CD14-positive monocyte (primary cell): ENCODE measurements at places on chromosomes 13 and 19.

DNA sequence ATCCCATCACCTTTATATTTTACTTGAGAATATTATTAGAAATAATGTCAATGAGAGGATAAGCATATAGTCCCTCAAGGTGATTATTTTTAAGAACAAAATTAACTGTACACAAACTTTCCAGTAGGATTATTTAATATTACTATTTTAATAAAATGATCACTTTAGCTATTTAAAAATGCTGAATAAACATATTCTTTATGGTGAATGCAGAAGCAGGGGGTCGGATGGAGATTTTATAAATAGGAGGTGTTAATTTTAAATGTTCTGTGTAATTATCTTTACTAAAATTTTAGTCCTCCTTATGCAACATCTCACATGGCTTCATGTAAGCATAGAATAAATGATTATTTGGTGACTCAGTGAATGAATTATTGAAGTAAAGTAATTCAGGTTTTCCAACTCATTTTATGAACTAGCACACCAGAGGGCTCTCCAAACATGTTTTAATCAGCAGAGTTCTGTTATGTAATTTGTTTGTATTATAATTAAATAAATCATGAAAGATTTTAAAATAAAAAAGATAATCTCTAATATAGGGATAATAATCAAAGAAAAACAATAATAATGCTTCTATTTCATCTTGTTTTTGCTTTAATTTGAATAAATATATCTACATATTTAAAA is 1635.2 kb downstream of the EFNB2 start:
- no peak for DNase-seq

- no peak for DNase-seq
These were observed 20.2 kb downstream of the KCTD12 start for GRCh38 chr13:76865996-76866503.

DNA sequence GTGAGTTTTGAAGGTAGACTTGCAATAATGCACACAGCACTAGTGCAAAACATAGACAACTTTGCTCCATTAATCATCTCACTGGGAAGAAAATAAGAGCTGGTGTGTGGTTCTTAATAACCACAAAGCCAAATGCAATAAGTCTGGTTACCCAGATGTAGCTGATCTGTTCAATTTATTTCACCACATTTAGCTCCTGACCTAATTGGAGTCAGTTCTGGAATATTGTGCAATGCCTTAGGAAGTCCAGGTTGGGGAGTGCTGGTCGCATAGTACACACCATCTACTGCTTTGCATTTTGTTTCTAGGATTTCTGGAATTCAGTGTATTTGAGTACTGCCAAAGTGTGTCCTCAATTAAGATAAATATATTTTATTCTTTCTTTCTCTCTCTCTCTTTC is 483.3 kb upstream of the SPRY2 start:
- no peak for DNase-seq

DNA sequence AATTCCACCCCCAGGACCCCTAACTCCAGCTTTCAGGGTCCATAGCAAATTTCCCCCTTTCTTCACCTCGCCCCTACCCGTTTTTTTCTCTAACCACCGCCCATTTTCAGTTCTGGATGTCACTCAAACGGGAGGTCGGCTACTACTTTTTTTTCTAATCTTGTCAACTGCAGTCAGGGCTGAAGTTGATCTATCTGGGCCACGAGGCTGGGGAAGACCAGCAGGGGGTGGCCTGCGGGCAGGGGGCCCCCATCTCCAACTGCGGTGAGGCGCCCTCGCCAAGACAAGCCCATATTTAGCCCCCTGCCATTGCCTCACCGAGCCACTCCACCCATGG is 748 bp downstream of the LHFPL6 start:
- no peak for DNase-seq

- no peak for DNase-seq
These were observed 20.2 kb downstream of the ATP8A2 start for GRCh38 chr13:25391932-25392331.

DNA sequence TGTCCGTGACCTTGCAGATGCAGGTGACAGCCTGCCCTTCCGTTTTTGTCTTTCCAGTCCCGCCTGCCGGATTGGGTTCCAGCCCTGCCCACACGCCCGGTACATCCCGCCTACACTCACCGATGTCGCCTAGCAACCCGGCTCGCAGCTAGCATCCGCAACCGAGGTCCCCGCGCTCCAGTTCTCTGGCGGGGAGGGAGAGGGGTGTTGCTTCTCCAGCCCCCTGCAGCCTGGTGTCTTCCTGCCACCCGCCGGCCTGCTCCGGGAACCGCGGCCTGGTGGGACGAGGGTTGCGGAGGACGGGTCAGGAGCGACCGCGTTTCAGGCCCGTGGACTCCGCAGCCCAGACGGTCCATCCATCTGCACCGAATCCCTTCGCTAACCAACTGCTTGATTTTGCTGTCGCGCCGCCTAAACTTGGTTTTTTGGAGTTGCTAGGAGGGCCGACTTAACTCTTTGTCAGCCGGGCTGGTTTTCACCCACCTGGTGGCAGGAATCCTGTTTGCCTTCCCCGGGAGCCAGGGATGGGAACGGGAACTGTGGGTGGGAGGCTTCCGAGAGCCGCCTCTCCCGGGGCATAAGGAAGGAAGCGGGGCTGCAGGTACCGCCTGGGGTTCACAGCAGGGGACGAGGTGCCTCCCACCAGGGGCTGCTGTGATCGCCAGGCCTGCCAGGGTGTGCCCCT is 15.4 kb upstream of the MATK start:
- DNase-seq: no peak

GRCh38 chr19:32471095-32471494 is 65.5 kb downstream of the DPY19L3 start:
- no peak for DNase-seq

- no peak for DNase-seq
These were observed 32.5 kb downstream of the FGF14 start for GRCh38 chr13:102369302-102369701.

DNA sequence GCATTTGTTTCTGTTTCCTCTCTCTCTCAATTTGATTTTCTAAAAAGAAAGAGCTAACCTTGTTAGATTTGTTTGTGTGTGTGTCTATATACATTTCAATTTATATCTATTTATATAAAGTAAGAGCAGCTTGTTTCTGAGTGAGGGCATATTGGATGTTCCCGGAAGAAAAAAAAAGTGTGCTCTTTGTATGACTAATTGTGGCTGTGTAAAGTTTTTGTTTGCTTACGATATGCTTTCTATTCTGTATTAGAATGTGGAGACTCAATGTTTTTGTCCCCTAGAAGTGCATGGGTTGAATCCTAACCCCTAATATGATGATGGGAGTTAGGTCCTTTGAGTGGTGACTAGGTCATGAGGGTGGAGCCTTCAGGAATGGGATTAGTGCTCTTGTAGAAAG is 66.6 kb upstream of the C1QTNF9B start:
- DNase-seq: no peak

DNA sequence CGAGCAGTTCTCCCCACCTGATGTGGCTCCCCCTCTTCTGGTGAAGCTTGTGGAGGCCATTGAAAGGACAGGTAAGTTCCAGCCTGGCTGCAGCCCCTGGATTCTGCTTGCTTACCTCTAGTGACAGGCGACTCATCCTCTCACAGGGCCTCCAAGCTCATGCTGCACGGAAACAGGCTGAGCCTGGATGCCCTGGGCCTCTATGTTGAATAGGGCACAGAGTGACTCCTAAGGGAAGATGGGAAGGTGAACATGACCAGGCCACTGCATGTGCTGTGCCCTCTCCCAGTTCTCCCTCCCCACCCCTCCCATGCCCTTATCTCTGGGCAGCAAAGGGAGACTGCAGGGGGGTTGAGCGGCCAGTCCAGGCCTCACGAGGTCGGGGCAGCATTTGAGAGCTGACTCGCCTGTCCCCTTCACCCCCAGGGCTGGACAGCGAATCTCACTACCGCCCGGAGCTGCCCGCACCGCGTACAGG is 7.6 kb downstream of the PIK3R2 start:
- no peak for DNase-seq

- DNase-seq: peak; percentile 27
These were observed 6.7 kb downstream of the TPT1 start for GRCh38 chr13:45333977-45334922.

DNA sequence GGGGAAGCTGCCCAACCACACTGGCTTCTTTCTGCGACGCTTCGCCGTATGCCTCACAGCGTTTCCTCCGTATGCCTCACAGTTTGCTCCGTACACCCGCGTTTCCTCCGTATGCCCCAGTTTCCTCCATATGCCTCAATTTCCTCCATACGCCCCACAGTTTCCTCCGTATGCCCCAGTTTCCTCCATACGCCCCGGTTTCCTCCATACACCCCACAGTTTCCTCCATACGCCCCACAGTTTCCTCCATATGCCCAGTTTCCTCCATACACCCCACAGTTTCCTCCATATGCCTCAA is 22.6 kb downstream of the GAS6 start:
- DNase-seq: no peak

DNA sequence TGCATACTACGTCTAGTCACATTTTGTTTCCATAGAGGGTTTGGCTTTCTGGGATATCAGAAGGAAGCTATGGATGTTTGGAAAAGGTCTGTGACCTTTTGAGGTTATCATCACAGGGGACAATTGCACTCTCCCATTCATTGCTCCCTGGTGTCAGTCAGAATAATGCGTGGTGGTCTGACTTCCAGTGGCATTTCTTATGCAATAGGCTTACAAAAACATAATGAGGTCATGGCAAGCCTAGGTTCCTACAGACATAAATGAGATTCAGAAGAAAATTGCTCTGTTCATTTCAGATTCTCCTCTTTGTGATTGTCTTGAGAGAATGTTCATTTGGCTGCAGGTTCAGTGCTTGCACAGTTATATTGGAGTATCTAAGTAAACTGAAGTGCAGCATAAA is 54.6 kb downstream of the ARHGAP35 start:
- no peak for DNase-seq

GRCh38 chr19:18009412-18010066 is 1.6 kb downstream of the ARRDC2 start:
- DNase-seq: peak; percentile 26

DNA sequence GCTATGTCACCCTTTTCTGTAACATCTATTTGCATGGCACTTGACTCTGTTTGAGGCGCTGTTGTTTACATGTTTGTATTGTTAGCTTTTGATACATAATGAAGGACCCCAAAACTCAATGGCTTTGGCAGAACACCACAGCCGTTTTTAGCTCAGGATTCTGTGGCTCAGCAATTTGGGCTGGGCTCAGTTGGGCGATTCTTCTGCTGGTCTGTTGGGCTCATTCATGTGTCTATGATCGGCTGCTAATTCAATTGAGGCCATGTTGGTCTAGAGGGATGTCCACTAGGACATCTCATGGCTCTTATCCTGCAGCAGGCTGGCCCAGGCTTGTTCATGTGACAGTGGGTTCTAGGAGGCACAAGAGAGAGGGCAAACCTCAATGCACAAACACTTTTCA is 33.9 kb downstream of the VSTM2B start:
- no peak for DNase-seq

- no peak for DNase-seq
These were observed 38.6 kb downstream of the WDR87 start for GRCh38 chr19:37867831-37868230.

GRCh38 chr13:110391273-110391672 is 84.2 kb downstream of the COL4A2 start:
- DNase-seq: no peak

- DNase-seq: peak; percentile 38
These were observed 182.5 kb downstream of the KCNRG start for GRCh38 chr13:50197705-50198104.

DNA sequence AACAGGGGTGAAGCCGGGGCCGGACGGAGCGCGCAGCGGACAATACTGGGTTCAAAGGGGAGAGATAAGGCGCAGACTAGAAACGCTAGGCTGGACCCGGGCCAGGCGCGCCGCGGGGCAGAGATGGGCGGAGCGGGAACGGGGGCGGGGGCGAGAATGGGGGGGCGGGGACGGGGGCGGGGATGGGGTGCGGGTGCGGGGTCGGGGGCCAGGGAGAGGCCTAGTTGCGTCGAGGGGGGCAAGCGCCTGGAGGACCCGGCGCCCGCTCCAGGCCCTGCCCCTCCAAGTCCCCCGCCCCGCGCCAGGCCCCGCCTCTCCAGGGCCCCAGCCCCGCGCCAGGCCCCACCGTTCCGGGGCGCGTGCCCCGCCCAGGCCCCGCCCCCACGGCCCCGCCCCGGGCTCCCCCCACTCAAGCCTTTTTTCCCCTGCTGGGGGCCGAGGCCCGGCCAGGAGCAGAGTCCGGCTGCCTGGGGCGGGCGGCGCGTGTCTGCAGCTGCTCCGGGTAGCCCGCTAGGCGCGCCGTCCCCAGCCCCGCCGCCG is at the start of gene CERS4:
Gene CERS4, plus strand, starts transcription at position 449 of the 540 bp plus-strand sequence. CDS start 41,707 bp downstream, outside the sequence.
- DNase-seq: no peak

DNA sequence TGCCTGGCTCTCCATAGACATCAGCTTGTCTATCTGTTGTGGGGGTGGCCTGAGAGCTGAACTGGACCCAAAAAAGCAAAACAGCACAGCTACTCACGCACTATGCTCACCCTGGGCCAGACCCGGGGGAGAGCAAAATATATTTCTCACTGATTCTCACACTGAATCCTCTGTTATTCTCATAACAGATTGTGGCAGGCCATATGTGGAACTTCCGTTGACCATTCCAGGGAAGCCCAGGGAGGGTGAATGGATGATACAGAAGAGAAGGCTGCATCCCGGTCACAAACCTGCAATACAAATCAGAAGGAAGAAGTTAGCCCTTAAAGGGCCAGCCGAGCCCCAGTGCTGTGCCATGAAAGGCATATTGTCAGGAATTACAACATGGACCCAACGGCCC is 362.5 kb downstream of the ZNF536 start:
- DNase-seq: no peak

GRCh38 chr13:93079294-93079693 is 147.3 kb upstream of the GPC6 start:
- DNase-seq: no peak

DNA sequence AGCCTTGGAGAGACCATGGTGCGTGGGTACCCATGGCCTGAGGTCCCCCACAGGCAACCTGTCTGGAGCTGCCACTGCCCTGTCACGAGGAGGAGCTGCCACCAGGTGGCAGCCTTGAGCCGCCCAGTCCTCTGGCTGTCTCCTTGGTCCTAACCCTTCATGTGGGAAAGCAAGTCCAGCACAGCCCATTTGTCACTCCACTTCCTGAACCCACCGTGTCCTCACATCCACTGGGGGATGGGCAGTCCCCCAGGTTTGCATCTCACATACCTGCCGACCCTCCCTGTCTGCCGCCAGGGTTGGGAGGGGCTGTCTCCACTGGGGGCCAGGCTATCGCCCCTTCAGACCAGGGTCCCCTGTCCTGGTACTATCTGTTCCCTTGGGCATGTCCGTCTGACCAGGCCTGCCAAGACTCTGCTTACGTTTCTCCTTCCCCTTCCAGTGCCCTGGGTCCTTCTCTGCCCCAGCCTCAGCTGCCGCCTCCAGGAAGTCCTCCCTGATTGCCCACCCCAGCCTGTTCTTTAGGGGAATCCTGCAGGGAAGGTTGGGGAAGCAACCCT is 4.5 kb downstream of the FAM174C start:
- DNase-seq: peak; percentile 75

GRCh38 chr13:40318366-40318765 is 348.1 kb downstream of the FOXO1 start:
- DNase-seq: no peak

- DNase-seq: peak; percentile 15
These were observed 56.2 kb downstream of the ABCC4 start for GRCh38 chr13:95245071-95245470.

GRCh38 chr13:98823442-98823841 is 71.0 kb upstream of the SLC15A1 start:
- no peak for DNase-seq
